Sigmoid colon (tissue), 7 donors: ENCODE measurements at places on chromosomes 1 and 21. TPM values are rescaled to one million over a fixed set of nuclear protein-coding genes. Genes with fewer than 3 reads are reported as not detected.
A peak's percentile ranks its signal among the peaks of the same experiment; 100 is the strongest.

DNA sequence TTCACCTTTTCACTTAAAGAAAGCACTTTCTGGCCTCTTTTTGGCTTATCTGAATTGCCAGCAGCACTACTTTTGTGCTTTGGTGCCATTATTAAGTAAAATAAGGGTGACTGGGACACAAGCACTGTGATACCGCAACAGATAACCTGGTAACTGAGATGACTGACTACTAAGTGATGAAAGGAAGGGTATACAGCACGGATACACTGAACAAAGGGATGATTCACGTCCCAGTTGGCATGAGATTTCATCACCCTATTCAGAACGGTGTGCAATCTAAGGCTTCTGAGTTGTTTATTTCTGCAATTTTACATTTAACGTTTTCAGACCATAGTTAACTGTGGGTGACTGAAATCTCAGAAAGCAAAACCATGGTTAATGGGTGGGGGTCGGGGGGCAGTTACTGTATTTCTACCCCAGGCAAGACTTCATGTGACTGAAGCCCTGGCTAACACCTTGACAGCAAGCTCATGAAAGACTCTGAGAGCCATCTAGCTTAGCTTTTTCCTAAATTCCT lies 102.8 kb downstream of the CLIC6 start:
- H3K27me3 ChIP-seq, result no peaks in the 10 kb centered on the region
- no peak overlapping the region for H3K27ac ChIP-seq
- no peak for DNase-seq
- H3K4me1 ChIP-seq, result no peaks in the 10 kb centered on the region

- H3K27me3 ChIP-seq, result no peaks in the 10 kb centered on the region
- H3K36me3 ChIP-seq, result no peaks in the 10 kb centered on the region
- no peak overlapping the region for H3K27ac ChIP-seq
- no peaks in the 10 kb centered on the region for H3K4me1 ChIP-seq
- no peak for DNase-seq
- no peak overlapping the region for H3K4me3 ChIP-seq
Observed at GRCh38 chr1:209511169-209511568, 72.3 kb upstream of the CAMK1G start.

- no peak overlapping the region for H3K27ac ChIP-seq
- no peaks in the 10 kb centered on the region for H3K27me3 ChIP-seq
- no peak for DNase-seq
- no peaks in the 10 kb centered on the region for H3K4me1 ChIP-seq
- H3K36me3 ChIP-seq, result no peaks in the 10 kb centered on the region
Observed at GRCh38 chr1:99943223-99943794, 26.5 kb upstream of the SLC35A3 start.

- H3K36me3 ChIP-seq, result no peaks in the 10 kb centered on the region
- DNase-seq, result no peak
- peaks cover 29% of the 10 kb centered on the region for H3K4me1 ChIP-seq
- no peak overlapping the region for H3K27ac ChIP-seq
- no peak overlapping the region for H3K4me3 ChIP-seq
Observed at GRCh38 chr1:230877146-230877923, 9.0 kb upstream of the C1orf198 start.

DNA sequence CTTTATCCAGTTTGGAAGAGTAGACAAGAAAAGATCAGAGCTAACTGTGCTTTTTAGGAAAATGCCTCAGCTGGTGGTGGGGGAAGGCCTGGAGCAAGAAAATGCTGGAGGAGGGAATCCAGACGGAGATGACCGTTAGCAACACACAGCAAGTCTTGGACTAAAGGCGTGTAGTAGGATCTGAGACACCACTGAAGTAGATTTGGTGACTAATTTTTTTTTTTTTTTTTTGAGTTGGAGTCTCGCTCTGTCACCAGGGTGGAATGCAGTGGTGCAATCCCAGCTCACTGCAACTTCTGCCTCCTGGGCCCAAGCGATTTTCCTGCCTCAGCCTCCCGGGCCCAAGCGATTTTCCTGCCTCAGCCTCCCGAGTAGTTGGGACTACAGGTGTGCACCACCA lies 41.2 kb downstream of the LPAR3 start:
- no peaks in the 10 kb centered on the region for H3K36me3 ChIP-seq
- no peak overlapping the region for H3K27ac ChIP-seq
- H3K4me3 ChIP-seq, result no peak overlapping the region
- DNase-seq, result no peak
- H3K27me3 ChIP-seq, result no peaks in the 10 kb centered on the region

GRCh38 chr1:17156108-17156507 lies 36.9 kb upstream of the PADI2 start:
- no peak for DNase-seq
- H3K4me1 ChIP-seq, result no peaks in the 10 kb centered on the region
- H3K36me3 ChIP-seq, result no peaks in the 10 kb centered on the region
- H3K27me3 ChIP-seq, result no peaks in the 10 kb centered on the region

GRCh38 chr1:156499842-156500542 lies 583 bp downstream of the MEF2D start:
- peak overlapping the region; percentile 93 for H3K4me3 ChIP-seq
- H3K4me1 ChIP-seq, result no peaks in the 10 kb centered on the region
- H3K27ac ChIP-seq, result peak overlapping the region; percentile 100

DNA sequence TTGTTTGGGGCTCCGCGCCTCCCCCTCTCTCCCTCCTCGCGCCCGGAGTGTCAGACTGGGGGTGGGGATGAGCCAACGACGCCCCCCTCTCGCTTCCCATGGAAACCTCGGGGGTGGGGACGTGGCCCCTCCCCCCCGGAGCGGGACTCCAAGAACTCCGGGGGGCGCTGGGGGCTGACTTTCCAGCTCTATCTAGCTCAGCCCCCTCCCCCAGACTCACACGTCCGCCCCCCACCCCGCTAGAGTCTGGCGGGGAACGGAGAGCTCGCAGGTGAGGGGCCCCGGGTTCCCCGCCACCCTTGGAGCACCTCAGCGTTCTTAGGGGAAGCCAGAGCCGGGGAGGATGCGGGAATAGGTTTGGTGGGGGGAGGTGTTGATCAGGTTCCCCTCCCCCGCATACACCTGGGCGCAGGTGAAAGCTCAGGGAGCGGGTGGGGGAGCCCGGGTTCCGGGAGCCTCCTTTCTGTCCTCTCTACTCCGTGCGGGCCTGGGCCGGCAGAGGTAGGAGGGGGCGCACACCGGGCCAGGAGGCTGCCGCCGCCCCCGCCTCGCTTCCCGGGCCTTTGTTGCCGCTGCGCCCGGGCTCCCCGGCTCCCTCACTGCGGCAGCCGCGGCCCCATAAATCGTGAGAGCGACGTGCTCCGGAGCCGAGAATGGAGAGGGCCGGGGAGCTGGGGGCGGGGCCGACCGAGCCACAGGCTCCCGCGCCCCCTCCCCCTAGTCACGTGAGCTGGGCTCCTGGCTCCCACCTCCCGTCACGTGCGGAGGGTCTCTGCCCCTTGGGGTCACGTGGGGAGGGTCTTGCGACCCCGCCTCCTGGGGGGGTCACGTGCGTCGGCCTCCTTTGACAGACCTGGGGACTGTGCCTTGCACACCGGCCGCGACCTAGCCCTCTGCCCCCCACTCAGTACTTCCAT lies 1.9 kb downstream of the EFNA3 start:
- H3K4me1 ChIP-seq, result no peaks in the 10 kb centered on the region
- H3K27me3 ChIP-seq, result peaks cover 45% of the 10 kb centered on the region
- H3K4me3 ChIP-seq, result no peak overlapping the region
- no peaks in the 10 kb centered on the region for H3K36me3 ChIP-seq
- no peak overlapping the region for H3K27ac ChIP-seq

GRCh38 chr1:225477296-225477911 lies 49.6 kb upstream of the LBR start:
- no peak overlapping the region for H3K4me3 ChIP-seq
- H3K27me3 ChIP-seq, result no peaks in the 10 kb centered on the region
- H3K27ac ChIP-seq, result peak overlapping the region; percentile 65
- no peaks in the 10 kb centered on the region for H3K4me1 ChIP-seq

- H3K4me3 ChIP-seq, result no peak overlapping the region
- H3K27ac ChIP-seq, result peak overlapping the region; percentile 40
- no peaks in the 10 kb centered on the region for H3K36me3 ChIP-seq
- no peaks in the 10 kb centered on the region for H3K27me3 ChIP-seq
- peaks cover 19% of the 10 kb centered on the region for H3K4me1 ChIP-seq
Observed at GRCh38 chr1:214467078-214467585, 84.3 kb downstream of the PTPN14 start.

- H3K27ac ChIP-seq, result no peak overlapping the region
- H3K27me3 ChIP-seq, result no peaks in the 10 kb centered on the region
Observed at GRCh38 chr21:33255404-33255803, 10.8 kb upstream of the IL10RB start.

GRCh38 chr1:8879922-8880676 lies 1.6 kb upstream of the ENO1 start:
- H3K4me3 ChIP-seq, result peak overlapping the region; percentile 65
- no peaks in the 10 kb centered on the region for H3K36me3 ChIP-seq
- no peaks in the 10 kb centered on the region for H3K27me3 ChIP-seq
- peak overlapping the region; percentile 100 for H3K27ac ChIP-seq
- peak; percentile 83 for DNase-seq

DNA sequence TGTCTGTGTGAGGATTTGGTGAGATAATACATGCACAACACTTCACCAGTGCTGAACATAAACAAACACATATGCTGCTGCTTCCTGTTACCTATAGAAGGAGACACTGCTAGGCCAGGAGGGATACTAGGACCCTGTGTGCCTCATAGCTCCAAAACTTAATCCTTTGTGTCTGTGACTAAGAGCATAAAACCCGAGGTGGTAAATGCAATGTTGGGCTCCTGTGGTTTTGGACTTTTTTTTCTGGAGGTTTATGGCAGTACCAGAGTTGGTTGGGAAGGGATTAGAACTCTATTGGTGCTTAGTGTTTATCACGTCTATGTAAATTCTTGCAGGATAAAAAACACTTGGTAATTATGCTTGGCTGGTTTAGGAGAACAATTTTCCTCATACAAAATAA lies 122.9 kb downstream of the NUF2 start:
- no peak overlapping the region for H3K4me3 ChIP-seq
- peaks cover 13% of the 10 kb centered on the region for H3K4me1 ChIP-seq
- H3K36me3 ChIP-seq, result no peaks in the 10 kb centered on the region
- H3K27me3 ChIP-seq, result no peaks in the 10 kb centered on the region
- DNase-seq, result no peak

- H3K4me1 ChIP-seq, result no peaks in the 10 kb centered on the region
- no peaks in the 10 kb centered on the region for H3K36me3 ChIP-seq
- no peak overlapping the region for H3K4me3 ChIP-seq
Observed at GRCh38 chr1:199875856-199876255, 151.7 kb upstream of the NR5A2 start.

GRCh38 chr1:241286486-241286885 lies 70.5 kb downstream of the RGS7 start:
- no peaks in the 10 kb centered on the region for H3K27me3 ChIP-seq
- H3K4me3 ChIP-seq, result no peak overlapping the region
- no peaks in the 10 kb centered on the region for H3K4me1 ChIP-seq

GRCh38 chr1:189847613-189848012 lies 630.1 kb downstream of the BRINP3 start:
- H3K4me1 ChIP-seq, result no peaks in the 10 kb centered on the region
- H3K27ac ChIP-seq, result no peak overlapping the region
- no peak for DNase-seq
- H3K4me3 ChIP-seq, result no peak overlapping the region
- H3K27me3 ChIP-seq, result no peaks in the 10 kb centered on the region

- H3K27me3 ChIP-seq, result peaks cover 8% of the 10 kb centered on the region
- H3K36me3 ChIP-seq, result no peaks in the 10 kb centered on the region
- H3K27ac ChIP-seq, result no peak overlapping the region
- no peaks in the 10 kb centered on the region for H3K4me1 ChIP-seq
- H3K4me3 ChIP-seq, result no peak overlapping the region
Observed at GRCh38 chr1:1900883-1901640, 10.2 kb upstream of the GNB1 start.

GRCh38 chr1:213287987-213288386 lies 236.9 kb downstream of the RPS6KC1 start:
- H3K4me1 ChIP-seq, result no peaks in the 10 kb centered on the region
- H3K27me3 ChIP-seq, result no peaks in the 10 kb centered on the region
- no peaks in the 10 kb centered on the region for H3K36me3 ChIP-seq
- no peak overlapping the region for H3K27ac ChIP-seq

GRCh38 chr21:42431196-42431595 lies 27.5 kb downstream of the UBASH3A start:
- H3K4me1 ChIP-seq, result no peaks in the 10 kb centered on the region
- no peak overlapping the region for H3K27ac ChIP-seq
- H3K27me3 ChIP-seq, result peaks cover 19% of the 10 kb centered on the region

DNA sequence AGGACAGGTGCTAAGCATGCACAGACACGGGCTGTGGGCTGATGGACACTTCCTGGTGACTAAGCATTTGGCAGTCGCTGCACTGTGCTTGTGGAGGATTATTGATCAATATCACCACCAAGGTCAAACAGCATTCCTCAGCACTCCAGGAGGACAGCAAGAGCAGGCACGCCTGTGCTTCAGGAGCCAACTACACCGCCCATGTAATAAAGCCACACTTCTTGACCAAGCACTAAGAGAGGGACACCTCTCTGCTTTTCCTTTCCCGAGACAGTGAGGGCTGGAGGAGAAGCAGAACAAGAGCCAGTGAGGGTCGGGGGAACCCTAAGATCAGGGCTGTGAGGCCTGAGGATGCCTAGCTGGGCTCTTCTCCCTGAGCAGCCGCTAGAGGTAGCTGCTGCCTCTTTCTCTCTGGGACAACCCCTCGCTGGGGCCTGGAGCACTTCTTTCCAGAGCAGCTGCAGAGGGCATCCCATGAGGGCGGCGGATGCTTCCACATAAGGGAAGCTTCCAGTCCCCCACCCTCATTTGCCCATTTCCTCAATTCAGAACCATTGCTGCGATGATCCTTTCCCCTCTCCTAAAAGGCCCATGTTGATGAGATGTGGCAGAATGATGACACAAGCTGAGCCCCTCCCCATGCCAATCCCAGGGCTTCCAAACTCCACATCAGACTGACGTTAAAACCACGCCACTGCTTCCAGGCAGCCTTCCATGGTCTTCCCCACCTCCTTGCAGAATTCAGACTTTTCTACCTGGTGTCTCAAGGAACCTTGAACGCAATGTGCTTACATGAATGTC lies 19.1 kb downstream of the RAB7B start:
- H3K27me3 ChIP-seq, result no peaks in the 10 kb centered on the region
- no peak overlapping the region for H3K27ac ChIP-seq
- H3K36me3 ChIP-seq, result no peaks in the 10 kb centered on the region
- no peak overlapping the region for H3K4me3 ChIP-seq
- H3K4me1 ChIP-seq, result no peaks in the 10 kb centered on the region
- peak; percentile 72 for DNase-seq

GRCh38 chr1:14820295-14821085 lies 222.0 kb downstream of the KAZN start:
- no peak for DNase-seq
- H3K4me1 ChIP-seq, result no peaks in the 10 kb centered on the region
- no peaks in the 10 kb centered on the region for H3K27me3 ChIP-seq
- H3K36me3 ChIP-seq, result no peaks in the 10 kb centered on the region
- no peak overlapping the region for H3K4me3 ChIP-seq

- H3K27ac ChIP-seq, result no peak overlapping the region
- H3K36me3 ChIP-seq, result no peaks in the 10 kb centered on the region
- H3K4me1 ChIP-seq, result no peaks in the 10 kb centered on the region
- DNase-seq, result no peak
- H3K4me3 ChIP-seq, result no peak overlapping the region
Observed at GRCh38 chr1:25091658-25092057, 140.6 kb downstream of the SYF2 start.

GRCh38 chr1:93680420-93681100 lies 1.1 kb downstream of the BCAR3 start:
- peak overlapping the region; percentile 80 for H3K27ac ChIP-seq
- peak; percentile 91 for DNase-seq
- no peaks in the 10 kb centered on the region for H3K27me3 ChIP-seq
- H3K4me3 ChIP-seq, result peak overlapping the region; percentile 89
- peaks cover 33% of the 10 kb centered on the region for H3K4me1 ChIP-seq

Gene SPRR2G
- not detected for total RNA-seq

Gene CNIH4
- total RNA-seq, result 27.7 TPM

Gene TFF3
- 30.3 TPM for total RNA-seq

Gene TSPAN1
- 3.3 TPM for total RNA-seq

Gene HCN3
- total RNA-seq, result 2.1 TPM

Gene ALX3
- total RNA-seq, result not detected

Gene B4GALT2
- total RNA-seq, result 55.9 TPM

Gene ITLN2
- total RNA-seq, result not detected

Gene FCRLA
- total RNA-seq, result not detected

Gene SMCP
- not detected for total RNA-seq
